Mesothelial cell of epicardium (in vitro differentiated cells): ENCODE measurements at places on chromosomes 13 and 19.

- DNase-seq, result peak; percentile 98
Observed at GRCh38 chr19:55279770-55280643, at the start of gene HSPBP1. HSPBP1 (minus strand) TSS chr19:55280110; CDS start chr19:55279608, 502 bp downstream.

GRCh38 chr19:9729162-9729561 lies 39.4 kb downstream of the ZNF846 start:
- no peak for DNase-seq

DNA sequence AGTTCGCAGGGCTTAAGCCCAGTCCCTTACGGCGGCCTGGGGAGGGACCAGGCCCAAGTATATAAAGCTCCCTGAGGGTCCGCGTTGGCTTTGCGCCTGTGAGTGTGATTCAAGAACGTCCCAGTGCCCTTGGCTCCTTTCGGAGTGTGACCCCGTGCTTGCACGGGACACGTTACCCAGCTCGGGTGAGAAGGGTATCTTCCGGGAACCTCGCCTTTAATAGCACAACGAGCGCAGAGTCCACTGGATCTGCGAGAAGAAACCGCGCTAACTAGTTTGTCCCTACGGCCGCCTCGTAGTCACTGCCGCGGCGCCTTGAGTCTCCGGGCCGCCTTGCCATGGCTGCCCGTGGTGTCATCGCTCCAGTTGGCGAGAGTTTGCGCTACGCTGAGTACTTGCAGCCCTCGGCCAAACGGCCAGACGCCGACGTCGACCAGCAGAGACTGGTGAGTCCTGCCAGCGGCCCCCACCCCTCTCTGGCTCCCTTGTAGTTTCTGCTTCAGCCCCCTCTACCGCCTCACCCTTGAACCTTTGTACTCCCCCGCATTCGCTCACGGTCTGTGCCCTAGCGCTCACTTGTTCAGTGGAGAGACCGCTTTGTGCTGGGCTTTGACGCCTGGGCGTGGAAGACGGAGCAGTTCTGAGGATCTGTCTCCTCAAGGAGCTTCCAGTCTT lies at the start of gene DNAJC15:
Gene DNAJC15 (plus strand): TSS at position 298 of the 675 bp plus-strand sequence. CDS start 41 bp downstream, at position 339.
- peak; percentile 21 for DNase-seq

GRCh38 chr13:58191754-58192153 lies 560.2 kb downstream of the PCDH17 start:
- no peak for DNase-seq

- no peak for DNase-seq
Observed at GRCh38 chr19:58562122-58563033, 4.0 kb upstream of the UBE2M start.

DNA sequence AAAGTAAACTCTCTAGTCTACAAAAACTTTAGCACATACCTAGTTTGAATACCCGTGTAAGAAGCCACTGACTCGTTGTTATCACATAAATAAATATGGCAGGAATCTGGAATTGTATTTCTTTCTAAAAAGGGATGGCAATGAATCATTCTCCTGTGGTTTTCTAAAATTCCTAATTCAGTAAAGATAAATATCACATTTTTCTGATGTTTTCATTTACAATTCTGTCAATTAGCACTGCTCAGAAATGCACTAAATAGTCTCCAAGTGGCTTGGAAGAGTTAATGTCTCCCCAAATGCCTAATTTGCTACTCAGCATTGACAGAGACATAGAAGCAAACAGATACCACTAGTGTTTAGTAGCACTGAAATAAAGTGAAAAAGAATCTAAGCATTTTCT lies 547.7 kb upstream of the SLITRK1 start:
- DNase-seq, result no peak

- DNase-seq, result no peak
Observed at GRCh38 chr13:38539632-38540031, 147.2 kb upstream of the FREM2 start.

DNA sequence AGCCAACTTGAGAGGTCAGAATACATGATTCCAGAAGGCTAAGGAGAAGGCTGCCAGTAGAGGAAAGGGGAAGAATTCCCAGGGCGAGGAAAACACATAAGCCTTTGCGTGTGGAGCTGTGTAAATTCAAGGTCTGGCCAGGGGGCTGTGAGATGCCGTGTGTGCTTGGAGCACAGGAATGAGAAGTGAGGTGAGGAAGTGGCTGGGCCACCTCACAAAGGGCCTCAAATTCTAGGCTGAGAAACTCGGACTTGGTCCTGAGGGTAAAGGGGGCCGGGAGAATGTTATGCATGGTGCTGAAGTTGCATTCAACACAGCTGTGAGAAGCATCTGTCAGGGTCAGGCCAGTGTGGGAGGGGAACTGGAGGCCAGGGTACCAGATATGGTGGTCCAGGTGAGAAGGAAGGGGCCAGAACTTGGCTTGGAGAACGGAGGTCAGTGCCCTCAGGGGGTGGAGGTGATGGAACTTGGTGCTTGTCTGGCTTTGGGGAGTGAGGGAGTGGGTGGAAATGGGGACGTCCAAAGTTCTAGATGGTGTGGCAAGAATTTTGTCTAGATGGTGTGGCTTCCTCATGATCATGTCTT lies 4.9 kb upstream of the ZNF580 start:
- DNase-seq, result no peak

- no peak for DNase-seq
Observed at GRCh38 chr19:41194157-41194552, 1.1 kb downstream of the CYP2S1 start.
